ENCODE measurements at places on chromosomes 11 and 22.

DNA sequence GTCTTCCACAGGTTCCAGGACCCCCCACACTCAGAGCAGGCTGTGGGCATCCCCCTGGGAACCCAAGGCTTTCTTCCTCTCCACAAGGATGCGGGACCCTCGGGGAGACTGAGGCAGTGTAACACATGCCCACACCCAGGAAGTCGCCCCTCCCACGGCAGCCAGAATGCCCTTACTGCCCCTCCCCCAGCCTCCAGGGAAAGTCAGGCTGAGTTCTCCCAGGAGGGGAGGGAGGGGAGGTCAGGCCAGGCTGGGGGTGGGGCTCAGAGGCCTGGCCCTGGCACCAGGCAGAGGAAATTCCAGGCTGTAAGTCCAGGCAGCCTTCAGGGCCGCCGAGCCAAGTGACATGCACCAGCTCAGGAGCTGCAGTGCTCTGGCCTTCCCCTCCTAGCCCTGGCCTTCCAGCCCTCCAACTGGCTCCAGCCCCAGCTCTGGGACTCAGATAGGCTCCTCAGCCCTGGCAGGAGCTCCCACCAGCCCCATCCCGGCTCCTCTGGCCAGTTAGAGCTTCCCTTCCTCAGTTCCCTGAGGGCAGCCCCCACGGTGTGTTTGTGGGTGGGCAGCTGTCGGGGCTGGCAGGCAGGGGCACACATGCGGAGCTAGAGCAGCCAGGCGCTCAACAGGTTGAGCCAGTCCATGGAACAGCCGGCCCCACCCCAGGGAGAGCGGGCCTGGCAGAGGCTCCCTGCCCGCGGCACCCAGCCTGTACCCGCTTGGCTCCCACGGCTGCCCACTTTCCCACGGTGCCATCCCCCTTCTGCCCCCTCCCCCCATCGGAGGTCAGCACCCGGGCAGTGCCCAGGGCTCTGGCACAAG, 3.6 kb downstream of the BCL9L start:
- no peak for DNase-seq

DNA sequence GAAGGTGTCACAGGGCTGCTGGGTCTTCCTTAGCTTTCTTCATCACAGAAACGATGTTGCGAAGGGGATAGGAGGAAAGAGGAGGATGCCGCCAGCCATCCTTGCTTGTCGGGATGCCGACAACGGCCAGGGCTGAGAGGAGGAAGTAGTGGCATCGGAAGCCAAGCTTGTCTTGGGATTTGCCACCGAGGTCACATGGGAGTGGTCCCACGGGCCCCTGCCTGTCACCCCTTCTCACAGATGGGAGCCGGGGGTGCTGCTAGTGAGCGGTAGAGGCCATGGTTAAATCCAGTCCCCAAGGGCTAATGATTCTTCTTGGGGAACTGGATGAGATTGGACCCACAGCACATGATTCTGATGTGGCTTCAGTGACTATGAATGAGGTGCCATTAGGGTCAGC, 1375.8 kb downstream of the BRD1 start:
- DNase-seq = no peak

GRCh38 chr11:10456519-10456918, 1.5 kb downstream of the AMPD3 start:
- DNase-seq = no peak

DNA sequence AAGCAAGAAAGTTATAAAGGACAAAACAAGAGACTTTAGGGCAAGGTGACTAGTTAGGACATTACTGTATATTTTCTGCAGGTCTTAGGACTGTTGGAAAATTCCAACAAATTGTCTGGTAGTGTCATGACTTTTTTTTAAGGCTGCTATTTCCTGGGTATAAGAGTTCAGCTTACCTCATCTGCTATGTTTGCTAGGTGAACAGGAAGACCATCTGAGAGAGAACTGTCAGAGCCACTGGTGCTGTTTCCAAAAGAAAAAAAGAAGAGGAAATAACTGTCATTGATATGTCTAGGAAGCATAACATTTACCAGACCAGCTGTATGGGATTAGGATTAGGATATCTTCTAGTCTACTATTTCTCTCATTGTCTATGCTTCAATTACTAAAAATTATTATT, 26.3 kb upstream of the MTCH2 start:
- DNase-seq = no peak

DNA sequence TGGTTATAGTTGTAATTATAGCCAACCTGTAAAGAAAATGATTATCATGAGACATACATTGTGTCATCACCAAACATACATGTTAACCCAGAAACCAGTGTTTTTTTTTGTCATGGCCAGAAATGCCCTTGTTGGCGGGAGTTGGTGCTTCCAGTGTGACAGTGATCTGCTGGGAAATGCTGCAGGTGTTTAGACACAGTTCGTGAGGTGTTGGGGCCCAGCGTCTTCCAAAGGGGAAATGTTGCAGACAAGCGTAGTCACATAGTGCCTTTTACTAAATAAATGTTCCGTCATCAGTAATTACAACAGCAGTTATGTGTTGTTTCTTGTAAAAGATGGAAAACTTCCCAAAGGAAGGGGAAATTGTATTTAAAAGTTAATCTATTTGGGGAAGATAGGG, 92.6 kb upstream of the GAL start:
- DNase-seq = no peak

DNA sequence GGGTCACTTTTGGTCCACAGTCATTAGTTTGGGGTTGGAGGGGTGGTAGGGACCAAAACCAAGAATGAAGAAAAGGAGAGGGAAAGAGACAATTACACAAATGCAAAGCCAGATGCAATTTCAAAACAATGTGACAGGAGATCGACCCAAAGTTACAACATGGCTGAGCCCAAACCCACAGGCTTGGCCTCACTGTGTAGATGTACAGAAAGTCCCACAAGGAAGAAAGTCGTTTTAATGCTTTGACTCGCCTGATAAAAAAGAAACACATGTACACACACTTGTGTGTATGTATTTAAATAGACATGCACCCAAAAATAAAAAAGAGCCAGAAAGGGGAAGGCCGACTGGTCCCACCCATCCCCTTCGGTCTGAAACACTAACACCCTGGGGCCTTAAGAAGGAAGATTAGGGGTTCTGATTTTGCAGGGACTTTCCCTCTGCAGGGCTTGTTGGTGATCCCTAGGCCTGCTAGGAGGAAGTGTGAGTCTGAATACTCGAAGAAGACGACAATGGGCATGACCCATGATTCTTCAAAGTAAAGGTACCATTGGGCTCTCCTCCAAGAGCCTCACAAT, 104.1 kb downstream of the ETS1 start:
- DNase-seq = no peak

- no peak for DNase-seq
Observed at GRCh38 chr11:69704508-69705253, 859 bp upstream of the FGF19 start.

DNA sequence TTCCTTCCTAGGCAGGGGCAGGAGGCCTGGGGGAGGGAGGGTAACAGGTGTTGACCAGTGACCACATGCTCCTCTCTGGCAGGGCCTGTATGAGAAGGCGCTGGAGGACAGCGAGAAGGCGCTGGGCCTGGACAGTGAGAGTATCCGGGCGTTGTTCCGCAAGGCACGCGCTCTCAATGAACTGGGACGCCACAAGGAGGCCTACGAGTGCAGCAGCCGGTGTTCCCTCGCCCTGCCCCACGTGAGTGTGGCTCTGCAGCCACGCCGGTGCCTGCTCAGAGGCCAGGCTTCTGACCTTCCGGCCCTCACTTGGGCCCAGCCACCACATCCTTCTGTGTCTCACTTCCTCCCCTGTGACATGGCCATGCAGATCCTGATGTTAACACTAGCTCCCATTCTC, 25.8 kb downstream of the ZC3H7B start:
- no peak for DNase-seq
